NCI-H187 treated with DMSO at 0.1 percent for 48 hours (cell line): ENCODE measurements at places on chromosomes 2 and 18.

GRCh38 chr2:180980943-180981911 is 822 bp downstream of the UBE2E3 start:
- DNase-seq: no peak

DNA sequence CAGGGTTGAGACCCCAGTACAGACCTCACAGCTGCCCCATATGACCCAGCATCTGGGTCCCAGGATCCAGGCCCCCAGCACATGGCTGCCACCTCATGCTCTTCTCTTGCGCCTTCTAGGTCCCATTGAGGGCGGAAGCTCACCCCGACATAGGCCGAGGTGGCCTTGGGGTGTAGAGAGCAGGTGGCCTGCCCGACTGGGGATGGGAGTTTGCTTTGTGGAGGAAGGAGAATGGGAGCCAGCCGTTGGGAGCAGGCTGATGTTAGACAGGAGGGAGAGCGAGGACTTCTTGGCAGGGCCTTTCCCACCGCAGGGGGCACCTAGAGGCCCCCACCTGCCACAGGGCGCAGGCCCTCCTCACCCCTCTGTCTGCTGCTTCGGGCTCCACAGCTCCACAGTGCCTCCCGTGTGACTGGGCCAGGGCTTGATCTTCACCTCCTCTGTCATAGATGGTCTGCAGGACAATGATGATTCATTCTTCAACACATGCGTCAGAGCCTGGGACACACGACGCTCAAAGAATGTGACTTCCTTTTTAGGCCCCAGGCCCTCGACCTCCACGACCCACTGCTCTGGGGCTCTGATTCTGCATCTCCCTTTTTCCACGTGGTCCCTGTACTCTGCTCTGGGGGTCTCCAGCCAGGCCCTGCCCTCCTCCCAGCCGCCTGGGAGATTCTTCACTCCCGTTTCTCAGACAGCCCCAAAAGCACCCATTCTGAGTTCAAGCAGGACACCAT is 86.6 kb upstream of the ODC1 start:
- no peak for DNase-seq

- no peak for DNase-seq
Observed at GRCh38 chr2:205721057-205721449, 38.8 kb downstream of the NRP2 start.

- no peak for DNase-seq
Observed at GRCh38 chr2:9912468-9912867, 39.0 kb upstream of the GRHL1 start.

- DNase-seq: no peak
Observed at GRCh38 chr2:24544456-24545115, 53.5 kb downstream of the NCOA1 start.

DNA sequence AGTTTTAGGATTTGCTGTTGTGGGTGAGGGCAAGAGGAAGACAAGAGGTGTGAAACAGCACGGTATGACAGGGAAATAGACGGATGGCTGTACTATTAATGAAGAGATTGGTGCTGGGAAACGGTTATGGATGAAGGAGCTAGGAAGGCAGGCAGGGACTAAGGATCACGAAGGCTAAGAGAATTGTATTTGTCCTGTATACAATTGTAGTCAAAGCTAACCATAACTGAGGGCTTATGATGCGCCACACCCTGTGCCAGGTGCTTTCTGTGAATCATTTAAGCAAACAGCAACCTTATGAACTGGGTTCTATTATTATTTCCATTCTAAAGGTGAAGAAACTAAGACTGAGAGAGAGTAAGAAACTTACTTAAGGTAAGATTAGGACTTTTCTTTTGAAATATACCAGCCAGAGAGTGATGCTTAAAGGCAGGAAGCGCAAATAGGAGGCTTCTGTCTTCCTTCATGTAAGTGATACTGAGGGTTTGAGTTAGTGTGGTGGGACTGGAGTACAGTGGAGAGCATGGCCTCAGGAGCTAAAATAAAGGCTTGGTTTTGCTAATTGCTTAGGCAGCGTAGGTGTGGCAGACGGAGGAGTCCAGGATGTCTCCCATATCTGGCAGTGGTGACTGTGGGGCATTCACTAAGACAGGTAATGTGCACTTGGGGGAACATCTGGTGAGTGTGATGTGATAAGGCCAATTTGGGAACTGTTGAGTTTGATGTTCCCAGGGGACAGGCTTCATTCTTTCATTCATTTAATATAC is 85.8 kb downstream of the PLEKHM3 start:
- no peak for DNase-seq

DNA sequence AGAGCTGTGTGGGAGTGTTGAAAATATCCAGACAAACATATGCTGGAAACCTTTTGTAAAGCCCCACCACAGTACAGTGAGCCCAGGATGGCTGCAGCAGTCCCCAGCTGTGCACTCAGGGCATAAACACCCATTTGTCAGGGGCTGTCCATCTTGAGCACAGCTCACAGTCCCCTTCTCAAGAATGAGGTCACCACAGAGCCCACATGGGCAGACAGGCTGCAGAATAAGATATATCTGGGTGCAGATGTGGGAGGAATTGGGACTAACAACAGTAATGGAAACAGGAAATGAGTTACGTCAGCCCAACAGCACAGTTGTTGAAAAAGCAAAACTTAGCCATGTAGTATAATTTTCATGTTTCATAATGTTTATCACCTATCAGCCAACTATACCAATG is 219.6 kb downstream of the ETAA1 start:
- DNase-seq: no peak

GRCh38 chr18:9715088-9715343 is 6.9 kb downstream of the RAB31 start:
- no peak for DNase-seq

DNA sequence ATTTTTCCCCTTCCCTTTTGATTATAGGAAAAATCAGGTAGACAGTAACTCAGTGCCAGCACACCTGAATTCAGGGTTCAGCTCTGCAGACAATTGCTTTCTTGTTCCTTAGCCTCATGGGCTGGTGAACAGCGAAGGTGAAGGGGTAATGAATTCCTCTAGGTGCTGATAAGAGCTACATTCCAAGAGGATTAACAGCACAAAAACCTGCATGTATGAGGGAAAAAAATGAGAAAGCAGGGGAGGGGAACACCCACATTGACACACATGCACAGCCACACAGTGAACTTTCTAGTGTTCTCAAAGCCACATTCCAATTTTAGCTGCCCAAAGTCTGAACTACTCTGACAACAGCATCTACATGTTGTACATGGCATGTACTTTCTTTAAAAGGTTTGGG is 46.1 kb downstream of the SPATS2L start:
- no peak for DNase-seq

DNA sequence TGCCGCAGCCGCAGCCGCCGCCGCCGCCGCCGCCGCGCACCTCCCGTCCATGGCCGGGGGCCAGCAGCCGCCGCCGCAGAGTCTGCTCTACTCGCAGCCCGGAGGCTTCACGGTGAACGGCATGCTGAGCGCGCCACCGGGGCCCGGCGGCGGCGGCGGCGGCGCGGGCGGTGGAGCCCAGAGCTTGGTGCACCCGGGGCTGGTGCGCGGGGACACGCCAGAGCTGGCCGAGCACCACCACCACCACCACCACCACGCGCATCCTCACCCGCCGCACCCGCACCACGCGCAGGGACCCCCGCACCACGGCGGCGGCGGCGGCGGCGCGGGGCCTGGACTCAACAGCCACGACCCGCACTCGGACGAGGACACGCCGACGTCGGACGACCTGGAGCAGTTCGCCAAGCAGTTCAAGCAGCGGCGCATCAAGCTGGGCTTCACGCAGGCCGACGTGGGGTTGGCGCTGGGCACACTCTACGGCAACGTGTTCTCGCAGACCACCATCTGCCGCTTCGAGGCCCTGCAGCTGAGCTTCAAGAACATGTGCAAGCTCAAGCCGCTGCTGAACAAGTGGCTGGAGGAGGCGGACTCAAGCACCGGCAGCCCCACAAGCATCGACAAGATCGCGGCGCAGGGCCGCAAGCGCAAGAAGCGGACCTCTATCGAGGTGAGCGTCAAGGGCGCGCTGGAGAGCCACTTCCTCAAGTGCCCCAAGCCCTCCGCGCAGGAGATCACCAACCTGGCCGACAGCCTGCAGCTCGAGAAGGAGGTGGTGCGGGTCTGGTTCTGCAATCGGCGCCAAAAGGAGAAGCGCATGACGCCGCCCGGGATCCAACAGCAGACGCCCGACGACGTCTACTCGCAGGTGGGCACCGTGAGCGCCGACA is 2.4 kb downstream of the POU3F3 start:
- DNase-seq: no peak

DNA sequence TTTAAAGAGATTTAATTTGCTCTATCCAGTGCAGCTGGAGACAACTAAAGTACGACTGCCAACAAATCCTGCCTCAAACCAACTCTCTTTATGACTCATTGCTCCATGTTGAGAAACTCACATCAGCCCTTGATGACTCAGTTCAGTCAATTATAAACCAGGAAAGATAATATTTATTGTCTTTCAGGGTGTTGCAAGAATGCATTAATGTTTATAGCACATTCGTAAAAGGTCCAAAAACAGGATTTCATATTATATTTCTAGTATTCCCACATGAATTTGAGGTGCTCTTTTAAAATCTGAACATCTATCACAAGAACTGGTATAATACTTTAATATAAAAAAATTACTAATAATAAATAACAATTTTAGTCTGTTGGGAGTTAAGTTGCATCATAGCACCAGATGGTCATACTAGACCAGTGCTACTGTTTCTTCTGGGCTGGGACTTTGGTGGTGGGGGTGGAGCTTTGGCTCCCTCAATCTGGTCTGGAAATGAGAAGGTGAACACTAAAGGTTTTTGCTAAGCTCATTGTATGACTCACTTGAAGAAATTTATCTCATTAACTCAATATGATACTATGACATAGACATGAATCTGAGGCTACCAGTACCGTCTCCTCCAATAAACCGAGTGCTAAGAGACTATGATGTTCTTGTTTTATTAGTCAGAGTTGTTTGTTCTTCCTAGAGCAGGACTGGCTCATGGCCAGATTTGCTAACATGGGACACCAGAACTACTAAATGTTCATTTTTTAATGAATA is 26.6 kb upstream of the MAP3K20 start:
- DNase-seq: no peak

GRCh38 chr2:122512091-122512490 is 756.6 kb downstream of the TSN start:
- no peak for DNase-seq

DNA sequence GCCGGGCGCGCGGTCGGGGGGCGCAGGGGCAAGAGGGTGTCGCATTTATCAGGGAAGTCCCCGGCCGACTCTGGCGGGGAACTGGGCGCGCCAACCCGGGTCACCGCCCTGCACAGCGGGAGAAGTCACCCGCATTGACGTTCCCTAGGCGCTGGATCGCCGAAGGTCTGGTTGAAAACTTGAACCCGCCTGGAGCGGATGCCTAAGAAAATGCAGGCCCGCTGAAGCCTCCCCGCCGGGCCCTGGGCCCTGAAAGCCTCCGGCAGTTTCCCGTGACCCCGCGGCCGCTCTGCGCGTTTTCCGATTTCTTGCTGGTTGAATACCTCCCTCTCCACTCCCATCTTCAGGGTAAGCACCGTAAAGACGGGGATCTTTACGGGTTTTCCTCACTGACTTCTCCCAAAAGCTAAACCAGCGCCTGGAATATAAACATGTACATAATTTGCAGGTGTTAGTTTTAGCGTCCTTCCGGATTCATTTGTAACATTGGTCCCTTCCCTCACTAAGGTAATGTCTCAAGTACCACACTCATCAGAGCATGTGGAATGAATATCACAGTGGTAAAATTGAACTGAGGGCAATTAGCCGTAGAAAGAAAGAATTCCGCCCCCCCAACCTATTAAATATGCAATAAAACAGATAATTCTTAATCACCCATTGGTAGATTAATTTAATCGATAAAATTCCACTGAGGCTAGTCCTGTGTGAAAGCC is 675 bp upstream of the SPIRE1 start:
- no peak for DNase-seq

DNA sequence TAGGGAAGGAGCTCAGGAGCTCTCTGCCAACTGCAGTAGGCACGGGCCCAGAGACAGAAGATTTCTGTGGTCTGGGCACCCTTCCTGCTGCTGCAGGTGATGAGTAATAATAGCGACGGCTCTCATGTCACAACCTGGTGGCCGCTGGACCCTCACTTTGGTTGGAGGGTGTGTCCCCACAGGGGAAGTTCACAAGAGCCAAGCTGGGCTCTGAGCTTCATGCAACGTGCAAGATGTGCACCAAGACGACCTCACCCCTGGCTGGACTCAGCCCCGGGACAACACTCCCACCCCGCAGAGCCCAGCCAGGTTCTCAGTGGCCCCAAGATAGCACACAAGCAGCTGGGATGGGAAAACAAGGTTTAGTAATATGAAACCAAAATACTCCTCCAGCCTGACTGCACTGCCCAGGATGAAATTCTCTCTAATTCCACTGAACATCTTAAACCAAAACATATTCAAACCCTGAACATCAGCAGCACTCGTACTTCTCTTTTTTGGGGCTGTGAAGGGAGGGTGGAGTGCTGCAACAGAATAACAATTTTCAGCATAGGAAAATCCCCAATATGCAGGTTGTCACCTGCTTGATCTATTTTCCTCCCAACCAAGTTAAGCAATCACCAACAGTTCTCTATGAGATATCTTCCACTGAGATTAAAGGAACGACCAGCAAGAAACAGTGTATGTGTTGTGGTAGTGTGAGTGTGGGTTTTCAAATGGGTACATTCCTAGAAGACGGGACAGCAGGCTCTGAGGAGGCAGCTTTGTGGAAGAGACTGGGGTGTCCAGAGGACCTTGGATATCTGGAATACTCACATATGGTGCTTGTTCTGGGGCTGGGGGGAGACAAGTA is 26.5 kb downstream of the BCL2 start:
- no peak for DNase-seq

GRCh38 chr2:37549598-37549997 is 121.8 kb downstream of the CDC42EP3 start:
- DNase-seq: no peak

DNA sequence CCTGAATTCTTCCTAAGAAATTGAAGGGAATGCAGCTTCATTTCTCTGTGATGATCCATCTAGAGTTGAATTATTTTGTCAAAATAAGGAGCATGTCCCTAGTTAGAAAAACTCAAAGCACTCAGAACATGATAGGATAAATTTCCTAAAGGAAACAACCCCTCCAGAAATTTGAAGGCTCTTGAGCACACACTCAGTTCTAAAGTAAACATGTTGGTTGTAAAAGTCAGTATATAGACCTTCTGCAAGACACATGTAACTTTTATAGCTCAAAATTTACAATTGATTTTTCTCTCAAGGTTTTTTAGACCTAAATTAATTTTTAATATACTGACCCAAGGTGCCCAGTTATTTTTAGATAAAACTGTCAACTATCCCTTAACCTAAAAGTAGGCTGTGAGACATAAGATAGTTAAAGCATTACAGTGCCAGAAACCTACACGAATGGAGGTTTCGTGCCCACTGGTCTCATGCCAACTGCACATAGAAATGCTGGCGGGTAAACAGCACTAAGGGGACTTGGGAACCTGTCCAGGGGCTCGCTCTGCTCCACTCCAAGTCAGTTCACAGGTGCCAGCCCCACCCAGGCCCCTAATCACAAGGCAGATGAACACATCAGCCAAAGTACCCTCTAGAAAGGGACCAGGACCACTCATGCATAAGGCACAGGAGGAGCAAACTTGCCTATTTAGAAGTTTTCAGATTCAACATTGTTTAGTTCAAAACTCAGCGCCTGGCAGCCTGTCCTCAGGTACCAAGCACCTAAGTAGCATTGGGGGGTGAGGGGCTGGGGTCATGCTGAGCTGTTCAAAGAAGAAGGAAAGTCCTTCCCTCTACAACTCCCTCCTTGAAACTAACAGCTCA is 106.5 kb downstream of the SMC6 start:
- DNase-seq: no peak

GRCh38 chr2:173175222-173175621 is 99.6 kb downstream of the MAP3K20 start:
- DNase-seq: no peak

GRCh38 chr2:58984731-58985130 is 743.6 kb upstream of the FANCL start:
- no peak for DNase-seq
